NAMALWA (cell line): ENCODE measurements at places on chromosomes 4 and X.

- no peak for DNase-seq
Observed at GRCh38 chrX:66672106-66672505, 33.2 kb upstream of the EDA2R start.

DNA sequence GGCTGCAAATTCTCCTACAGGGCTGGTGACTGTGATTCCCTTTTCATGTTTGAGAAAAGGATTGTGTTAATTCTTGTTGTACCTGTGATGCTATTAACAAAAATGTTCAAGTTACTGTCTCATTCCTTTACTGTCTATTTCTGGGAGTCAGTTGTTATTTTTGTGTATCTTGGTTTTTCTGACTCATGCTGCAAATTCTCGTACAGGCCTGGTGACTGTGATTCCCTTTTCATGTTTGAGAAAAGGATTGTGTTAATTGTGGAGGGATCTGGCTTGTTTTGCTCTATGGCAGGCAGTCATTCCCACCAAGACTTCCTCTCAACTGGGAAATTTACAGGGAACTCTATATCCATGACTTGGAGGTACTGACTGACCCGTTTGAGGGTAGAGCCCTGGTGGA, 693.4 kb upstream of the INTU start:
- no peak for DNase-seq

DNA sequence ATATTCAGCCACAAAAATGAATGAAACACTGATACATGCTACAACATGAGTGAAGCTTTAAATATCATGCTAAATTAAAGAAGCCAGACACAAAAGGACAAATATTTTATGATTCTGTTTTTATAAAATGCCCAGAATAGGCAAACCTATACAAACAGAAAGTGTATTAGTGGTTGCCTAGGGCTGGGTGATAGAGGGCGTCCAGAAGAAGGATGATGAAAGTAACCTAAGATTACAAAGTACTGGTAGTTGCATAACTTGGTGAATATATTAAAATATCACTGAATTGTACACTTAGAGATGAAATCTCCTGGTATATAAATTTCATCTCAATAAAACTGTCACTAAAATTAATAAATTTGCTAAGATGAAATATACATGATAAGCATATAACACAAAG, 67.5 kb downstream of the FBXW7 start:
- DNase-seq: no peak

GRCh38 chr4:81472281-81473182, 825 bp upstream of the RASGEF1B start:
- peak; percentile 93 for DNase-seq

DNA sequence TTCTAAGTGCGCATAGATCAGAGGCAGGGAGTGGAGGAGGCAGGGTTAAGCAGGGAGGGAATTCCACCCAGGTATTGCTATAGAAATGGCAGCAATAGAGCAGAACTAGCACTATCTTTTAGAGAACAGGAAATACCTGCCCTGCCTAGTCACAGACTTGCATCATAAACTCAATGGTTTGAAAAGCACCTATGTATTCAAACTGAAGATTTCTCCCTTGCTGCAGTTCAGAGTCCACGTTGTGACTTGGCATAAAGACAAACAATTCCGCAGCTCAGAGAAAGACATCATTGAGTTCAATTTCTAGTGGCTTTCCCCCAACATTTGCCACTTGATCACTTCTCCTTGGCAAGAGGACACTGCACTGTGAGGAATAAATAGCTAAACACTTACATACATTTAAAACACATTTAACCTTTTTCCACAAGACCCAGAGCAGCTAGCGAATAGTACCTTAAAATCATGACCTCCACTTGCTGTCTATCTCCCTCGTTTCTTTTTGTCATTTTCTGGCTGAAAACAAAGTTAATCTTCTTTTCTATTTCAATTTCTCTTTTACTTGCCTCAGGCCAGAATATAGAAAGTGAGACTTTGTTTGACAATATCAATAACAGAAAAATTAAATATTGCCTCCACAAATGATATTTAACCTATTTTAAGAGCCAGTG, 42.4 kb downstream of the SLC7A11 start:
- no peak for DNase-seq

GRCh38 chrX:16212024-16212423, 44.7 kb downstream of the MAGEB17 start:
- DNase-seq: no peak

DNA sequence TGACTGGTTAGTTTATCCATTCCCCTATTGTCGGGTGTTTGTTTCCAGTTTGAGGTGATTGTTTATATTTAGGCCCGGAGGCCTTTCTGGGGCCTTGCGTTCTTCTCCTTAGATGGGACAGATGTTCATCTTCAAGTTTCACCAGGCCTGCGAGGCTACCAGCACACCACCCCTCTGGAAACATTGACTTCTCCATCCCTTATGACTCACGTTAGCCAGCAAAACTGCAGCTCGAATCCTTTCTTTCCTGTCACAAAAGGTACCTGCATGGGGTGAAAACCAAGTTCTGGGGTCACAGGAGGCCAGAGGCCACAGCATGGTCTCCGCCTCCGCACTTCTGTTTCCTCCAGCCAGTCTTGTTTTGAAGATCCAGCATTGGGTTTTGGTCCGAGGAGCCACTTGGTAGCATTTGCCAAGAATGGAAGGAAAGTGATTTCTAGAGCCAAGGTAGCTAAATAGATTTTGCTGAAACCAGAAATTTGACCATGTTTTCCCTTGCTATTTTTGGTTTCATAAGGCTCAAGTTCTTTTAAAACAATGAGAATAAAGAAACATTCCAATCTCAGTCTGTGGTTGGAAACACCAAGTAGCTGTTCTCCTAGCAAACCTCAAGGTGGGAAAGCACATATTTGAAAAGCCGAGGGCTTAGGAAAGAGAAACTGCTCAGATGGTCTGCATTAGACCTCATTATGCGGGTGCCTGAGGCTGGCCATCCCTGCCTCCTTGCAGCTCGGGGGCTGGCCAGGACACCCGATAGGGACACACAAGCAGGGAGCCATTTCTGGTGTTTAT, 5.6 kb downstream of the NYX start:
- no peak for DNase-seq

DNA sequence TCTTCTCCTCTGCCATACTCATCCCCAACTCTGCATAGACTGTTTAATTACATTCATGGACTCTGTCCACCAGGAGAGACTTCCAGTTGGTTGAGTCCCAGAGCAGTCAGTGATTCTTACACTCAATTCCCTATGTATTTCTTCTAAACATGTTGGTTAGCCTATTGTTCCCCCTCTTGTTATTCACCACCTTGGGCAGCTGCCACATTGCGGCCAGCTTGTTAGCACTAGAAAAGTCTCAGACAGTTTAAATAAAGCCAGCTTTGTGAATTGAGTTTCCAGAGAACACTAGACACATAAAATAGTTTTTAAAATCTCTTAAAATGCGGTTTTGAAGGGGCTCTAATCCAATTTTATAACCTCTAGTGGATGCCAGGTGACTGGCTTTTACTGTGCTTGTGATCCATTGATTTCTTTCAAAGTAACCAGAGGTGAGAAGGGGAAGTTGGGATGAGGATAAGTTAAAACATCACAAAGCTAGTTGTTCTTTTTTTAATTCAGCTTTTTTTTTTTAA, 827.7 kb downstream of the FSTL5 start:
- DNase-seq: no peak

- DNase-seq: peak; percentile 30
Observed at GRCh38 chrX:23554304-23554703, 113.0 kb upstream of the PRDX4 start.
